Cerebellar nuclear complex (tissue), 1 donor: ENCODE measurements at places on chromosomes 1 and 21.

- no peak for DNase-seq
Measured at GRCh38 chr1:42290130-42290529, 44.9 kb downstream of the FOXJ3 start.

- no peak for DNase-seq
Measured at GRCh38 chr1:19744335-19744743, 55.4 kb downstream of the TMCO4 start.

DNA sequence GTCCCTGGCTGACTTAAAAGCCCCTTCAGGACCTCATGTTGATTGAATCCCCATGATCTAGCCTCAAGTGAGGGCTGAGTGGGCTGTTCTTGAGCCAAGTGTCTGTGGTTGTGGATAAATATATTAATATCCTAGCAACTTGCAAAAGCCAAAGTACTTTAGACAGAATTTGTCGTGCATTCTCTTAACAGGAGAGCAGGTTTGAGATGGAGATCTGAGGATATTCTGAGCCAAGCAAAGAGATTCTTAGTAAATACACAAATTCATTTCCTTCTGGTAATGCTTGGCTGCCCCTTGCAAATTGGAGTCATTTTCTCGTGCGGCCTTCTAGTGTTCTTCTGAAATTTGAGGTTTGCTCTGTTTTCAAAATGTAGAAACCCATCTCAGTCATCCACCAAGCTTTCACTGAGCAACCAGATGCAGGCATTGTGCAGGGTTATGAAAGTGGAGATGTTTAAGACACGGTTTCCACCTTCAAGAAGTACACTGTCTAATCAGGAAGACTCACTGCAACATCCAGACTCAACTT, 242.1 kb upstream of the JUN start:
- DNase-seq, result no peak

- no peak for DNase-seq
Measured at GRCh38 chr1:159960721-159961381, 6.8 kb upstream of the SLAMF9 start.

GRCh38 chr1:71737768-71738167, 544.6 kb downstream of the NEGR1 start:
- peak; percentile 53 for DNase-seq

GRCh38 chr1:154935749-154936554, 567 bp downstream of the PMVK start:
- DNase-seq, result no peak

DNA sequence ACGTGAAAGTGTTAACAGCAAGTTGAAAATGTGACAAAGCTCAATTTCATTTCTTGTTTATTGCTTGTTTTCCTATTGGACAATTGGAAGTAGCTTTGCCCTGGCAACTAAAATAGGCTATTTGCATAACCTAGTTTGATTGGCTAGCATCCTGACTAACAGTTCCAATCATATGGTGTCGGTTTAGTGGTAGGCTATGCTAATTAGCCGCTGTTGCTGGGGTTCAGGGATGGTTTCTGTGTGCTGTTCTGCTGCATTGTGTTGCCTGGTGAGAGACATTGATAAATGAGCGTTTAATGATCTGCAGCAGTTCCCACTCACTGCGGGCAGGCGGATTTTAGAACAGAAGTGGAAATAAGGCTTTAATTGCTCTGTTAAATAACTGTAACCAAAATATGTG, 68.5 kb downstream of the DYRK1A start:
- peak; percentile 91 for DNase-seq

DNA sequence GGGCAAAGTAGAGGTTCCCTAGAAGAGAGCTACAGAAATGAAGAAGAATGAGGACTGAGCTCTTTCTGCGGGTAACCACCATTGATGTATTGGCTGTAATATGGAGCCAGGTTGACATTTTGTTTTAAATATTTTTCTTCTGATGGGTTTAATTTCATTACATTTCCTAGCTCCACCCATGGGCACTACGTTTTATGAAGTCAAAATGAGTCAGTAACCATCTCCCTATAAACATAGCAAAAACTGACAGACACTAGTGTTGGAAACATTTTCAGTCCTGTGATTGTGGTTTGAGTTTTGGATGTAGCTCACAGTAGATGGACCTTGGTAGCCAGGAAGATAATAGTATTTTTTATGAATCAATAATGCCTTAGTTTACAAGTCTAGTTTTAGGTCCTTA, 470.4 kb upstream of the B3GALT2 start:
- no peak for DNase-seq
